ENCODE measurements at places on chromosomes 3 and 15.

GRCh38 chr3:851098-851790, 241.6 kb upstream of the CNTN6 start:
- no peak for DNase-seq

- DNase-seq, result no peak
These were observed 222.3 kb downstream of the MEIS2 start for GRCh38 chr15:36877796-36878683.

DNA sequence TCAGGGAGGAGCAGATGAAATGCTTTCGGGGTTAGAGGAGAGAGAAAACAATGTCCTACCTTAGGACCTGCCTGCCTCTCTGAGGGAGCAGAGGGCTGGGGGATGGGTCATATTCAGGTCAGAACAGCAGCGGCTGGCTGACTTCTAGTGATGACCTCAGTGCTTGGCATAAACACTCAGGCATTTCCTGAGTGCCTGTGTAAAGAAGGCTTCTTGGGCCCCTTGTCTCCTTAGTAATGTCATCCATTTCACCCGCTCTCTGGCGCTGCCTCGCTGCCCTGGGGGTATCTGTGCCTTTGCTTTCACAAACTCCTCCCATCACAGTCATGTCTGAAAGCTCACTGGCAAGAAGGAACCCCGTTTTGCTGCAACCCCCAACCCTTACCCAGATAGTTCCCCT, 82.9 kb upstream of the GSK3B start:
- no peak for DNase-seq

GRCh38 chr3:36707623-36708409, 56.5 kb downstream of the DCLK3 start:
- DNase-seq, result no peak

GRCh38 chr3:99909714-99910495, 92.2 kb downstream of the CMSS1 start:
- DNase-seq, result peak; percentile 76
